ENCODE measurements at places on chromosomes 2 and 18.

GRCh38 chr18:76273036-76273545 is 222.0 kb downstream of the ZNF516 start:
- no peak for DNase-seq

DNA sequence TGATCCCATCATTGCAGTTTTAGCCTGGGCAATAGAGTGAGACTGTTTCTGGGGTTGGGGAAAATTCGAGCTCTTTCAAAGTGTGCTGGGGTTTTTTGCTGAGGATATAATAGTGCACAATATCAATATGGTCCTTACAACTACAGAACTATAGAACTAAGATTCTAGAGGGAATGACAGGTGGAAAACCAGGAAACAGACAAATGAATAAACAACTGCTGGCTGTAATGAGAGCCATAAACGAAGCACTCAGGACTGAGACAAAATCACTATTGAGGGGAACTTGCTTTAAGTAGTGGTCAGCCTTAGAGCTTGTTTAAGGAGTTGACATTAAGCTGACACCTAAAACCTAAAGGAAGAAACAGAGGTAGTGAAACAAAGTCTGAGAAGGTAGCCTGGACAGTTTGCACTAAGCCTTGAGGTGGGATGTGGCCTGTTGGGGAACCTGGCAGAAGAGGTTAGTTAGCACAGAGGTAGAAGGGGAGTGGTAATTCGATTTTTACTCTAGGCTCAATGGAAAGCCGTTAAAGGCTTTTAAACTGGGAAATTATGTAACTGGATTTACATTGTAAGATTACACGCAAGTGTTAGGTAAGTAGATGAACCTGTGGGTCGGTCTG is 33.8 kb downstream of the LCLAT1 start:
- no peak for DNase-seq

DNA sequence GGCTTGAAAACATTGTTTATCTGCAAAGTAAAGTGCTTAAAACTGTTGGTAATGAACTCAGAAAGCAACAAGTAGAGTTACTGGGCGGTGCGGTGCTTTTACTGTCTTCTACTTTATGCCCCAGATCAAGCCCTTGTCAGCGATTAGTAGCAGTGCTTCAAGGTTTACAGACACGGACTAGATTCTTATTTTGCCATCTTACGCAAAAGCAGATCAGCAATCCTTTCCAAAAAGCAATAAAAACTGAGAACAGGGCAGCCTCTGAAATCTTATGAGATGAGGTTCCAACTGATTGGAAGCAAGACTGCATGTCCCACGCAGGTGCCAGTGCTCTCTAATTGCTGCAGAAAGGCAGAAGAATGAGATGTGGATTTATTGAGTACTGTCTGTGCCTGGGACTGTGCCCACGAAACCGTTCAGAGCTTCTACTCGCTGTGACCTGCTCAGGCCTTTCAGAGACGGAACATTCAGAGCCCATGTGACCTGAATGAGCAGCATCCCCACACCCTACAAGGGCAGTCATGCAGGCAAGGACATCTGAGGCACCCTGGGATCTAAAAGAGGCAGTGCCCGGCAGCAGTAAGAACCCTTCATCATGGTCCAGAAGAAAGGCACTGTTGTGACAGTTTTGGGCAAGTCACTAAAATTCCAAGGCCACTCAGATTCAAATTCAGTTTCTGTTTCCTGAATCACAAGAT is 15.7 kb downstream of the COL4A3 start:
- DNase-seq = no peak

DNA sequence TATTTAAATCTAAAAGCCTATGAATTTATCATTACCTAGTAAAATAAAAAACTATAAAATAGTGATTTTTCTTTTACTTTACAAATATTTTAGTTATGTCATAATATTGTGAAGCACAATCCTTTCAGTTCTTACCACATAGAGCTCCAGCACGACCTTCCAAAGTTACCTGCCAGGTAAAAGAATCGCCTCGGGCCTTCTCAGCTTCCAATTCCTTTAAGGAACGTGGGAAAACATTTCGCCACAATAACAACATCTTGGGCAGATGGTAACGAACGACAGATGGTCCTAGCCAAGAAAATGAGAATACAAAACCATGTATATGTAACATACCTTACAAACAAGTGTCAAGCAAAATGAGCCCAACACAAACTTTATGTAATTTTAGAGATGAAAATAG is 23.7 kb downstream of the HEATR5B start:
- DNase-seq = no peak

- no peak for DNase-seq
Observed at GRCh38 chr18:68623342-68623741, 91.6 kb downstream of the TMX3 start.

- DNase-seq = no peak
Observed at GRCh38 chr2:42345986-42346385, 15.0 kb downstream of the COX7A2L start.

- DNase-seq = no peak
Observed at GRCh38 chr2:181887045-181887444, 4.5 kb upstream of the ITPRID2 start.

- DNase-seq = no peak
Observed at GRCh38 chr2:33577084-33577483, 22.0 kb downstream of the FAM98A start.

DNA sequence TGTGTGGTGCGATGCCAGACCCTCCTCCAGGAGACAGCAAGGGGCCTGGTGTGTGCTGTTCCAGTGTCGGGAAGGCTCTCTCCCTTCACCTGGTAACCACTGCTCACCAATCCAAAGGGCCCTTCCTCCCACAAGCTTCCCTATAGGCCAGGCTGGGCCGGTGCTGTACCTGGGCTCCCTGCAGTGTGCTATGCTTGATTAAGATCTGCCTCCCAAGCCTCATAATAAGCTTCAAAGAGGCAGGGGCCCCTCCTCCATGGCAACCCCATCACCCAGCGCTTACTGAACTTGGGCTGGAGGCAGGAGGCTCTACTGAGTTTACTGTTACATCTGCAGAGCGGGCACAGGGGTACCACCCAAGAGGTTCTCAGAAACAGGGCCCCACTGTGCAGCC is 4.5 kb upstream of the MAL start:
- DNase-seq = no peak

GRCh38 chr2:176653479-176654443 is 384.5 kb downstream of the MTX2 start:
- DNase-seq = no peak

DNA sequence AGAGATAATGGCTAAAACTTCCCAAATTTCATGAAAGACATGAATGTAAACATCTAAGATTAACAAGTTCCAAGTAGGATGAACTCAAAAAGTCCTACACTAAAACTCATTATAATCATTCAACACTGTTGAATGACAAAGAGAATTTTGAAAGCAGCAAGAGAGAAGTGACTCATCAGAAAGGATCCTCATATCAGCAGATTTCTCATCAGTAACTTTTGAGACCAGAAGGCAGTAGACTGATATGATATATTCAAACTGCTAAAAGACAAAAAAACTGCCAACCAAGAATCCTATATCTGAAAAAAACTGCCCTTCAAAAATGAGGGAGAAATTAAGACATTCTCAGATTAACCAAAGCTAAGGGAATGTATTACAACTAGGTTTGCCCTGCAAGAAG is 130.6 kb upstream of the OTX1 start:
- no peak for DNase-seq

DNA sequence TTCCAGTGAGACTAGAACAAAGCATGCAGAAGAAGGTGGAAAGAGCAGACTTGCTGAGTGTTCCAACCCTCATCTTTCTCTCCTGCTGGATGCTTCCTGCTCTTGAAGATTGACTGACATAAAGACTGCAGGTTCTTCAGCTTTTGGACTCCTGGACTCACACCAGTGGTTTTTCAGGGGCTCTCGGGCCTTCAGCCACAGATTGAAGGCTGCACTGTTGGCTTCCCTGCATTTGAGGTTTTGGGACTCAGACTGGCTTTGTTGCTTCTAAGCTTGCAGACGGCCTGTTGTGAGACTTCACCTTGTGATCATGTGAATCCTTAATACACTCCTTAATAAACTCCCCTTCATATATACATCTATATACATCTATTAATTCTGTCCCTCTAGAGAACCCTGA is 20.4 kb downstream of the VRK2 start:
- DNase-seq = no peak

GRCh38 chr2:20143263-20143662 is 81.7 kb downstream of the SDC1 start:
- no peak for DNase-seq

GRCh38 chr2:190415794-190416775 is 7.9 kb downstream of the MFSD6 start:
- DNase-seq = no peak

GRCh38 chr18:11035814-11036495 is 113.4 kb downstream of the PIEZO2 start:
- no peak for DNase-seq

GRCh38 chr18:49668574-49669275 is 106.9 kb downstream of the LIPG start:
- DNase-seq = no peak

DNA sequence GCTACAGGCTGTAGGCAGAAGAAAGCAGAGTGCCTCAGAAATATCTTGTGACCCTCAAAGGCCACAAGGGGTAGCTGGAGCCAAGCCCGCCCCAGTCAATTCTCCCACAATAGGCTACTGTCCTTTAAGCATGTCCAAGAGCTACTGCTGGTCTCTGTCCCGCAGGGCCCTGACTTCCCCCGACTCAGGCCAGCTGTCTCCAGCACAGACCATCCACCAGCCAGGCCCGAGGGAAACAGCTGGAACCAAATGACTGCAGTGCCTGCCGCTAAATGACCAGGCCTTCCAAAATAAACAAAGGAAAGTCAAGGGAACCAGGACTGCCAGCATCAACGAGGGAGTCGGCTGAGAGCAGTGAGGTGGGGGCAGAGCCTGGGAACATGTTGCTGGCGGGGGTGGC is 36.7 kb downstream of the MCFD2 start:
- DNase-seq = no peak

GRCh38 chr2:22880161-22880560 is 504.8 kb upstream of the KLHL29 start:
- DNase-seq = no peak

- no peak for DNase-seq
Observed at GRCh38 chr2:133503323-133503722, 64.9 kb downstream of the NCKAP5 start.

GRCh38 chr2:148643421-148643820 is 1.1 kb upstream of the EPC2 start:
- DNase-seq = no peak

DNA sequence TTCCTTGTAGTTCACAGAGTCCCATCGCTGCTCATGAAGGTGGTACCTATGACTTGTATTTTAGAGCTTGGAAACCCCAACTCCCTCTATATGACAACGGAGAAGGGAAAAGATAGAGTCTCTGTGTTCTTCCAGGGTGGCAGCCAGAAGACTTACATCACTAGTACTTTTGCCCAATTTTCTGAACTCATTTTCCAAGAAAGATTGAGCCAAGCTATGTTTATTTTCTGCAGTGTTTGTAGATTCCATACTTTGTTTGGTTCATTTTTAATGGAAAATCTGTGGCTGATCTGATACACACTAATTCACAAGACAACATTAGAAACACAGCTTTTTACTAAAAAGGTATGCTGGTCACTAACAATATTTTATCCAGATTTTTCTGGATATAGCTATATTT is 60.2 kb upstream of the ATP5MC3 start:
- no peak for DNase-seq

GRCh38 chr18:35880788-35881455 is 91.6 kb upstream of the RMP24 start:
- DNase-seq = no peak
